Hippocampal formation (tissue), 2 donors: ENCODE measurements at places on chromosomes 12 and 14.

- no peak for DNase-seq
Observed at GRCh38 chr14:53495846-53496343, 342.8 kb upstream of the DDHD1 start.

- peak; percentile 71 for DNase-seq
Observed at GRCh38 chr12:113152835-113153814, 3.6 kb downstream of the CFAP73 start.

GRCh38 chr14:37595809-37596621 is 586 bp downstream of the TTC6 start:
- no peak for DNase-seq

DNA sequence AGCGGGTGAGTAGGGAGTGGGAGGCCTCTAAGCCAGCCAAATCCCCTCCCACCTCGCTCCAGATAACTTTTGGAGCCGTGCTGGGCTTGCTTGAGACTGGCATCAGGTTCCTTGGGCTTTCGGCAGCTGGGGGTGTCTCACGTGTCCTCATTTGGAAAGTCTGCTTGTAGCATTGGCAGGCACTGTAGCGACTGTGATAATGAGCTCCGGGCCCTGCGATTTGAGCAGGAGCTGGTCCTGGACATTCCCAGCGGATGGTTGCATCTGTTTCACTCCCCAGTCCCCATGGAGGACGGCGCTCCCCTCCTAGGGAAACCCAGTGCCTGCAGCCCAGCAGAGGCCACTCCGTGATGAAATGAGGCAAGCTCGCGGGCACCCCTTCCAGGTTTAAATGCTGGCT is 49.4 kb downstream of the DGLUCY start:
- DNase-seq: peak; percentile 17

GRCh38 chr14:101174980-101175606 is 271.6 kb upstream of the RTL1 start:
- no peak for DNase-seq

- DNase-seq: no peak
Observed at GRCh38 chr14:65242732-65243134, 140.4 kb upstream of the MAX start.

DNA sequence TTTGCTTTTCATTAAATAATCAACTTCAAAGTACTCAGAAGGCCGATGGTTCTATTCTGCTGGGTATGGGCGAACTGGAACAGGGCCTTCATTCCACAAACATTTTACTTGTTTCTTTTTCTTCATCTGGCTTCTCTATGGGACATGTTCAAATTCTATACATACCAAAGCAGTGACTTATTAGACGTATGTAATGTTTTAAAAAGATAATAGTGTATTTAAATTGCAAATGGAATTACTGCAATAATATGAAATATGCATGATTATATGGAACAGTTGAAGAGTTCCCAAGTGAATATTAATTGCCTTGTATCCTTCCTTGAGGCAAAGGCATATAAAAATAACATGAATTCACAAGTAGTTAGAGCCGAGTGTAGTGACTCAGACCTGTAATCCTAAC is 75.5 kb downstream of the FAR2 start:
- no peak for DNase-seq

GRCh38 chr12:121326996-121327674 is 25.1 kb downstream of the ANAPC5 start:
- DNase-seq: peak; percentile 64

DNA sequence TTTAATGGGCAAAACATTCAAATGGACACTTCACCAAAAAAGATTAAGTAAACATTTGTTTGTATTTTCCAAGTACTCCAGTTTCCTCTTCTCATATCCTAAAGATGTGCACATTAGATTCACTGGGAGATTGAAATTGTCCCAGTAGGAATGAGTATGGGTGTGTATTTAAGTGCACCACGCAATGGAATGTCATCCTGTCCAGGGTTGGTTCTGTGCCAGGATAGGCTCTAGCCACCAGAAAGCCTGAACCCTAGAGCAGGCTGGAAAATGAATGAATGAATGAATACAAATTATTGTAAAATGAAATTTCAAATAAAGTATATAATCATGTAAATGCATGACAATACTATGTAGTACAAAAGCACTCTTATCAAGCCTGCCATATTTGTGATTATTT is 14.0 kb downstream of the CEP83 start:
- no peak for DNase-seq

- no peak for DNase-seq
Observed at GRCh38 chr12:96445691-96446583, 43.4 kb upstream of the CFAP54 start.

- no peak for DNase-seq
Observed at GRCh38 chr12:126355346-126355745, 1290.1 kb downstream of the AACS start.

- peak; percentile 26 for DNase-seq
Observed at GRCh38 chr14:91417120-91417982, at the start of gene CCDC88C. Gene CCDC88C, minus strand, starts transcription at chr14:91417820. Its CDS starts 130 bp downstream, at chr14:91417690.

- no peak for DNase-seq
Observed at GRCh38 chr14:63677891-63678379, 36.3 kb upstream of the WDR89 start.

GRCh38 chr14:81849714-81850113 is 316.1 kb upstream of the SEL1L start:
- no peak for DNase-seq

DNA sequence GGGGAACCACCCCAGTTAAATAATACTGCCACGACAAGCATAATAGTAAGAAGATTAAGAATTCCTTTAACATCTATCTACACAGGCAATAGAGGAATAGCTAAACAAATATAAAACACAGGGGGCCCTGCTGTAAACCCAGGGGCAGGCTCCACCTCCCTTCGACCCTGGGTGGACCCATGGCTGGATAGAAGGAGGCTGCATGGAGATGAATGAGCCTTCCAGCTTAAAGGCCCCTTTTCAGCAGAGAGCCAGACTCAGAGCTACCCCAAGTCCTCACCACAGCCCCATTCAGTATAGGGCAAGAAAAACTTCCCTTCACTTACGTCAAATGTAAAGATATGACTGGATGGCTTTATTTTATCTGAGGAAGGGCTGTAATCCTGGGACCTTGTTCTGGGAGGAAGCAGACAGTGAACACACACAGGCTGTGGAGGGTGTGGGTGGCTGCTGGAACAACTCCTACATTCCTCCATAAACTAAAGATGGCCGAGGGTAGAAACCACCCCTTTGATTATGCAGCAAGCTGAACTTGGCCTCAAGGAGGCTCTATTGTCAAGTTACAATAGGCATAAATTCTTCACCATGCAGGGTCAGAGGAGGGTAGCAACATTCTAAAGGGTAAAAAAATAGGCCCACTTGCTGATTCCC is 30.4 kb downstream of the NUAK1 start:
- DNase-seq: no peak

DNA sequence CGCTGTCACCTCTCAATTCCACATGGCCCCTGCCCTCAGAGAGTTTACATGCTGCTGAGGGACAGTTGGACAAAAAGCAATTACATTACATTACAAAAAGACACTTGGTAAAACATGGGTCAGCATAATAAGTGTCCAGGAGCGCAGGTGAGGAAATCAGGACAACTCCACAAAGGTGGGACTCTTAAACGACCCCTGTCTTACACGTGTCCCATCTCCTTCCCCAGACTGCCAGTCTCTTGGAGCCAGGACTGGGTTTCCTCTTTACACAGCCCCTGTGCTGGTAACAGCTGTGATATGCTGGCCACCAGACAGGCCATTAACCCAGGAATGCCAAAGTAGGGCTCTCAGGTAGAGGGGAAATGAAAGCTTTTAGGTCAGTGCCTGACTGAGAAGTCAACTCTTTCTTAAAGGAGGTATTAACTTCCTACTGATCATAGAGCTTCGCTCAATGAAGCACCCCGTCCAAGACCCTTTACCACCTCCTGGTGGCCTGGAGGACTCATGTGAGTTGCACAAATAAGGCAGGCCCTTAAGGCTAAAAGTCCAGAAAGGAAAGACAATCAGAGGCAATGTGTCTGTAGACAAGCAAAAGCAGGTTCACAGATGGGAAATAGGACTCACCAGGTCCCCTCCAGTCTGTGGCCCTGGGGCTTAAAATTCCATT is 55.5 kb downstream of the ANO2 start:
- no peak for DNase-seq

- DNase-seq: no peak
Observed at GRCh38 chr14:72782817-72783216, 111.1 kb downstream of the DPF3 start.

DNA sequence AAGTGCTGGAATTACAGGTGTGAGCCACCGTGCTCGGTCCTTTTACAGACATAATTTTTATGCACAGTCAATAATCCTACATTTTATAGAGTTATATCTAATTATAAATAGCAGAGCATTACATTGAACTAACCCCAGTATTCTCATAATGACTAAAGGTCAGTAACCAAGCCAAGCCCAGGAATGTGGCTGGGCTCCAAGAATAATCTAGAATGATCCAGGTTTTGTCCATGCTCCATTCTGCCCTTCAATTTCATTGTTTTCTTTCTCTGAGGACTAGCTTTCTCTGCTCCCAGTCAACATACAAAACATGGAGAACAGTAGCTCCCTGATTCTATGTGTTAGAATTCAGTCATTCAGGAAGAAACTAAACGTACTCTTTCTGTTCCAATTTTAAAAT is 92.1 kb upstream of the KRR1 start:
- DNase-seq: no peak

DNA sequence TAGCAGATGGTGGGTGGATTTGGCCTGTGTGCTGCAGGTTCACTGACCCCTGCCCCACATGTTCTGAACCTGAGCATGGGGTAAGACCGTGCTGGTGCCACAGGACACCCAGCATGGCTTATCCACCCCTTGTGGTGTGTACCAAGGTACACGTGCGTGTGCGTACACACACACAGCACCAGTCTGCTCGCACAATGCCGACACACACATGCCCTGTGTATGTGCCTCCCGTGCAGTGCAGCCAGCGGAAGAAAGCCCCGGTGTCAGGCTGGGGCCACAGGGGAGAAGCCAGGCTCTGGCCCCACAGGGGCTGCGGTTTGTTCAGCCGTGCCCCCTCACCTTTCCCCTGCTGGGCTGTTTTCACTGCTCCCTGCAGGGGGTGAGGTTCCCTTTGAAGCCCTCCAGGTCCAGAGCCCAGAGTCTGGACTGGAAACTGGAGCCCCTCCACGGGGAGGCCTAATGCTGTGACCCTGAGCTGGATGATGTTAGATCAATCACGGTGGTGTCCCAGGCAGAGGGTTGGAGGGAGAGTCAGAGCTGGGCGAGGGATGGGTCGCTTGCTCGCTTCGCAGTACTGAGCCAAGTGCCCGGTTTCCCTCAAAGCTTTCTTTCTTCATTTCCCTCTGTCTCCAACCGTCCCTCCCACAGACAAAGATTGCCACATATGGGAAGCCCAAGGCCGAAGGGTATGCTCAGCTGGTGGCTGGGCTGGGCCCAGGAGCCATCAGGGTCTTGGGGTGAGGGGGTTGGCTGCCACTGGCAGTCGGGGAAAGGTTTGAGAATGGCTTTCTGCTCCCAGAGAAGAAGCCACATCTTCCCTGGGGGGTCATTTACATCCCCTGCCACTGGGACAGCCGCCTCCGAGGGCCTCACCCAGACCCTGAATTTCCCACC is 6.2 kb downstream of the DTX1 start:
- no peak for DNase-seq

DNA sequence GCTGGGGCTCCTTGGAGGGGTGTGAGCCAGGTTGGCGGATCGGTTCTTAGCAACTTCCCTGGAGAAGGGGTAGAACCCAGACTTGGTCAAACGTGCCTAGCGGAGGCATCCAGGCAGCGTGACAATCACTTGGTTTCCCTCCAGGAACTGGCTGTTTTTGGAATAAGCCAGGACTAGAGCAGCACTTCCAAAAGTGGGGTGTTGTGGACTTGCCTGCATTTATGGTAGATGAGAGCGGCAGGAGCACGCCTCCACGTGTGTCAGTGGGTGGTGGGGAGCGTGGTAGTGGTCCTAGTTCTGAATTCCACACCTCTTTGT is 2.8 kb downstream of the PRMT8 start:
- DNase-seq: no peak

- DNase-seq: no peak
Observed at GRCh38 chr12:94078736-94079509, 69.5 kb upstream of the PLXNC1 start.

GRCh38 chr14:53367644-53368026 is 214.5 kb upstream of the DDHD1 start:
- DNase-seq: no peak

GRCh38 chr14:21527318-21527679 is 1.2 kb upstream of the SALL2 start:
- no peak for DNase-seq

GRCh38 chr14:54653712-54654469 is 87.0 kb downstream of the SAMD4A start:
- DNase-seq: no peak

GRCh38 chr12:104347374-104348075 is 44.0 kb downstream of the EID3 start:
- DNase-seq: no peak

DNA sequence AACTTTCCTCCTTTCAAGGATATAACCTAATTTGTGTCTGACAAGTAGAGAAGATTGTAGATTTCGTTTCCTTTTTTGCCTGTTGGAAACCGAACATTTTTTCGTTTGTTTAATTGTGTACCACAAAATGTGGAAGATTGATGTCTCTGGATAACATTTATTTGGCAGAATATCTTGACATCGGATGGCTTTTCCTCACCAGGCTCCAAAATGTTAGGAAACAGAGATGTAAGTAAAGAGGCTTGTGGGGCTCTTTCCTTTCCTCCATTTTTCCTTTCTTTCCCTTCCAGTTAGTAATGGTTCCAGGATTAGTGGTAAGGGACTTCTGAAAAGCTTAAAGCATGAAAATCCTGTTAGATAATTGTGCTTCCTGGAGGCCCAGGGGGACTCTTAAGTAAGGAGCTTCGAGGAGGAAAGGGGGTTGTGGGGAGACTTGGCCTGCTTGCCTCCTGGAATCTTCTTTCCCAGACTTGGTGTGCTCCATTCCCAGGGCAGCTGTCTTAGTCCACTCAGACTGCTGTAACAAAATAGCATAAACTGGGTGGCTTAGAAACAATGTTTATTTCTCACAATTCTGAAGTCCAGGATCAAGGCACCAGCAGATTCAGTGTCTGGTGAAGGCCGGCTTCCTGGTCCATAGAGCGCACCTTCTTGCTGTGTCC is 243.1 kb upstream of the PWP1 start:
- DNase-seq: no peak

- no peak for DNase-seq
Observed at GRCh38 chr12:129827102-129827865, 76.5 kb downstream of the TMEM132D start.

- DNase-seq: no peak
Observed at GRCh38 chr14:77682158-77682553, 25.7 kb downstream of the ALKBH1 start.

- DNase-seq: no peak
Observed at GRCh38 chr14:36773136-36773540, 111.5 kb downstream of the PAX9 start.

GRCh38 chr14:63296060-63296563 is 22.6 kb downstream of the GPHB5 start:
- DNase-seq: no peak

- no peak for DNase-seq
Observed at GRCh38 chr14:96905065-96905464, 107.9 kb downstream of the VRK1 start.

- DNase-seq: no peak
Observed at GRCh38 chr14:72822946-72823611, 70.8 kb downstream of the DPF3 start.

- DNase-seq: no peak
Observed at GRCh38 chr12:24600551-24600950, 348.4 kb downstream of the BCAT1 start.

- DNase-seq: no peak
Observed at GRCh38 chr12:43744826-43745225, 13.8 kb downstream of the PUS7L start.
